Muscle of back (tissue), 13 donors: ENCODE measurements at places on chromosomes 3 and 15.

GRCh38 chr3:127787071-127787490 lies 35.2 kb downstream of the MGLL start:
- no peak for DNase-seq

GRCh38 chr3:72171463-72171881 lies 386.5 kb upstream of the PROK2 start:
- DNase-seq: peak; percentile 61

GRCh38 chr3:67624078-67624477 lies 30.3 kb downstream of the SUCLG2 start:
- no peak for DNase-seq

GRCh38 chr3:170589113-170589512 lies 3.2 kb upstream of the SLC7A14 start:
- no peak for DNase-seq

- no peak for DNase-seq
Measured at GRCh38 chr3:62542185-62542584, 168.8 kb upstream of the FEZF2 start.

GRCh38 chr3:134666466-134666865 lies 15.6 kb upstream of the KY start:
- DNase-seq: no peak

GRCh38 chr3:71285086-71285485 lies 298.4 kb downstream of the FOXP1 start:
- no peak for DNase-seq

- no peak for DNase-seq
Measured at GRCh38 chr15:74272812-74273211, 36.7 kb downstream of the CCDC33 start.

DNA sequence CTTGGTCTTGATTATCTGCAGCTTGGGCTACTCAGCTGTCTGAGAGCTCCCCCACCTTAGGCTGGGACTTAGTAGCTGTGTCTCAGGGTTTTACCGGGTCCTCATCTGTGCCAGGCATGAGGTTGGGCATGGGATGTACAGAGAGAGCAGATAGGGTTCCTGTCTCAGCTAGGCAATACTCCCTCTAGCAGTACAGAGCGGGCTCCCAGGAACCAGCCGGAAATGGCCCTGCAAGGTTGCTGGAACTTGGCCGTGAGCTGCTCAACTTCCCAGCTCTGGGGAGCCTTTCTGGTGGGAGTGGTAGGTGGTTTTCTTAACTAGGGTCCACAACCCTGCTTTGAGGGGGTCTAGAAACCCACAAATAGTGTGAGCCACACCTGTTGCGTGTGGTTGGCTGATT lies 58.3 kb downstream of the ATP2B2 start:
- DNase-seq: no peak

DNA sequence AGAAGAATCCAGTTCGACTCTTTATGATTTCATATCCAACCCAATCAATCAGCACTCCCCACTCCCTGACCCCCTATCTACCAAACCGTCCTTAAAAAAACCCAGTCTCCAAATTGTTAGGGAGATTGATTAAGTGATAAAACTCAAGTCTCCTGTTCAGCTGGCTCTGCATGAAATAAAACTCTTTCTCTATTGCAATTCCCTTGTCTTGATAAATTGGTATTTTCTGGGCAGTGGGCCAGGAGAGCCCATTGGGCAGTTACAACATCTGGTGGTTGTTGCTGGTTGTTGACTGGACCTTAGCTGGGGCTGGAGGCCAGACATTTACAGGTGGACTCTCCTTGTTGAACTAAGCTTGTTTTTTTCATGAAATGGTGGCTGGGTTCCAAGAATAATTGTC lies 642.3 kb downstream of the ROBO2 start:
- no peak for DNase-seq

- no peak for DNase-seq
Measured at GRCh38 chr3:162641907-162642306, 1145.3 kb downstream of the OTOL1 start.

GRCh38 chr3:29277249-29277648 lies 3.6 kb upstream of the RBMS3 start:
- DNase-seq: no peak

DNA sequence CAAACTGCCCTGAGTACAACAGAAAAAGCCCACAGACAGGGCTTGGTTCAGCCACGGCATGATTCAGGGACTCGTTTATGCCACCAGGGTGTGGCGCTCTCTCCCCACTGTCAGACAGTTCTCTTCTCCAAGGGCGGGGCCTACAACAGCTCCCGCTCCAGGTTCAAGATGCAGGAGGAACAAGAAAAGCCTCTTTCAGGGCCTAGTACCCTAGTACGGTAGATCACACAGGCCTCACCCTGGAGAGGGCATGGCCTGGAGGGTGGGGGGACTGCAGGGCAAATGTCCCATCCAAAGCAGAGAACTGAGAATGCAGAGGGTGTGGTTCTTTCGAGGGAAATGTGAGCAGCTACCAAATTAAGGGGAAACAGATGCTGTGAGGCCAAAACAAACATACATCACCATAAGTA lies 12.0 kb downstream of the MESD start:
- peak; percentile 53 for DNase-seq
